ENCODE measurements at places on chromosomes 4 and X.

GRCh38 chrX:48467281-48467761, 2.7 kb downstream of the SLC38A5 start:
- no peak for DNase-seq

- DNase-seq = no peak
Observed at GRCh38 chrX:78063687-78064086, 40.4 kb upstream of the PGK1 start.

DNA sequence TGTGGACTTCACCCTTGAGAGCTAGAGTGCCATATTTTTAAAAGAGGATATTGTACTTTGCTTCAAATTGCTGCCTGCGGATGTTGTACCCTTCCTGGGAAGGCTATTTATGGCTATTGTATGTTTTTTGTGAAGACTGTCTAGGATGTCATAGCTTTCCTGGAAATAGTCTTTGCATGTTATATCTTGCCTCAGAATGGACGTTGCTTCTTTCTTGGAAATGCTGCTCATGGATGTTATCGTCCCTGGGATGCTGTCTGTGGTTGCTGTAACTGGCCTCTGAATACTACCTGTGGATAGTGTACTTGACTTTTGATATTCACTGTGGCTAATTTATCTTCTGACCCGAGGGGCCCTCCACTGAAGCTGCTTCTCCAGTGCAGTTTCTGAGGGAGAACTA, 146.8 kb downstream of the ENOX2 start:
- DNase-seq = no peak

DNA sequence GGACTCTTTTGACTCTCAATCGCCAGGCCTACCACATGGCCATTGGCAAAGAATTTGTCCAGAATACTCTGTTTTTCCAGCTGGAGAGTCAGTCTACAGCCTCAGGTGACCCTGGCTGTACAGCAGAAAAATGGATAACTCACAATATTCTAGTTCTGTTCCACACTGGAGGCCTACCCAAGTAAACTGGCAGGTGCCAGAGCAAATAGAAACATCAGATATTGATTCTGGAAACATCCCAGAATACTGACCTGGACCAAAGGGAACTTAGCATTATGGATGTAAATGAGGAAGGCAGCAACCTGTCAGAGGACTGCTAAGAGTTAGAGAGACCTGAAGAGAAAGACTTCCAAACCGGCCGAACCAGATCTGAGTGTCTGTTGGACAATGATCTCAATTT, 147.9 kb upstream of the SMAD1 start:
- DNase-seq = no peak

DNA sequence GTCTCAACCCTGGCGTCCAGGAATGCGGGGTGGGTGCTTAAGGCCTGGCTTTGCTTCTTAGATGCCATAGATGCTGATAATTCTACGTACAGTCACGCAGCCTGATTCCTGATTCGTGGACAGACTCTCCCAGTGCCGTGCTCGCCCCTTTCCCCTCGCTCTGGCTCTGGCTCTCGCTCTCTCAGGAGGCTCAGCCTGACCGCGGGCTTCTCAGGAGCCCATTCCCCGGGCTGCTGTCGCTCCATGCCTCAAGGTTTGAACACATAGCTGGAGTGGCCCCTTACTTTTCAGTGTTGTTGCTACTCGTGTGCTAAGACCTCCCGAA, 59.2 kb upstream of the ZC4H2 start:
- no peak for DNase-seq

DNA sequence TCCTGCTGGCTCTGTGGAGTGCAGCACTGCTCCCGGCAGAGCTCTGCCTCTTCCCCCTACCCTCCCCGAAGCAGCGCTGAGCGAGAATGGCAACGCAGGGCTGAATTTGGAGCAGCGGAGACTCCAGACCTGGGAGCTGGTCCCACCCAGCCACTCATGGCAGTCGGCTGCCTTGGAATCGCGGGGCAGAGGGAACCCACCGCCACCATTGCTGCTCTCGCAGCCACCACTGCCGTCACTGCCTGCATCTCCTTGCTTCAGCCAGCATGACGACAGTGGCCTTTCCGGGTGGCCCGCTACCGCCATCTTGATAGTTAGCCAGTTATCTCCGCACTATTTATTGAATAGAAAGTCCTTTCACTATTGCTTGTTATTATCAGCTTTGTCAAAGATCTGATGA, 321.5 kb upstream of the POU3F4 start:
- no peak for DNase-seq

- DNase-seq = no peak
Observed at GRCh38 chr4:164959896-164960295, 17.6 kb downstream of the TRIM61 start.

DNA sequence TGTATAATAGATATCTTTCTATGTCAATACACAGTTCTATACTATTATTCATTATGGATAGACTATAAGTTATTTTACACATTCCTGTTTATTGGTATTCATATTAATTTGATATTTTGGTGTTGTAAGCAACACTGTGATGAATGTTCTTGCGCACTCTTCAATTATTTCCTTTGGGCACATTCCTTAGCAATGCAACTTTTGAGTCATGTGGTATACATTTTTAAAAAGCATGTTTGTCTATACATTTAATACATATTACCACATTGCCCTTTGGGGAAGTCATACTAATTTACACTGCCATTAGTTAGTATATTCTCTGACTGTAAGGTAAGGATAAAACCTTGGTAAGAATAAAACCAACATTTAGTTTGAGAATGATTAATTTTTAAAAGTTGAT, 21.0 kb downstream of the FRAS1 start:
- DNase-seq = no peak

DNA sequence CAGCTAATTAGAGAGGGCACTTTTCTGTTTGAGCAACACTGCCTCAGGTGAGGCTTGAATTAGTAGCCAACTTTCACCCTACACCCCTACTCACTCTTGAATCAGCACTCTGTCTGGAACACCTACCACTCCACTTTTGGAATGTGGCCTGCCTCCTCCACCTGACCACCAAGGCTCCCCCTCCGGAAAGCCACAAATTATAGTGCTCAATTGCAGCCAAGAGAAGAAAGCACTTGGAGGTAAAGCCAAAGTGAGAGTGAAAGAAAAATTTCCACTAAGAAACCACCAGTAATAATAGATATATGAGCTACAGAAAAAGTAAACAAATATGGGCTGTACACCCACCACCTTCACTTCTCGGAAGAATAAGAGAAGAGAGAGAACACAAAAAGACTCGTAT, 41.1 kb downstream of the PPP3CA start:
- DNase-seq = no peak

DNA sequence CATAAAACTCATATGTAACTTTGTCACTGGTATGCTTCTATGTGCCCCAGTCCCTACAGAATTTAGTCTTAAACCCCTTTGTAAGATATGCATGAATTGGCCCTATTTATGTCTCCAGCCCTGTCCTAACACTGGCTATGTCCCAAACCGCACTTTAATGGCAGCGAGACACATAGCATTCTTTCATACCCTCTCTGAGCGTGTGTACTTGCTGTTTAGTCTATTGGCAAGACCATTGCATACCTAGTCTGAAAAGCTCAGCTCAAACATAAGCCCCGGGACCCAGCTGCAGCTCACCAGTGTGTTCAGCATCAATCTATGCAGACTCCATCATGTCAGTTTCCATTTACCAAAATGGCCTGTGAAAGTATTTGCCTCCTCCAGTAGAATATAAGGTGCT, 1018.4 kb upstream of the TENM3 start:
- no peak for DNase-seq

- no peak for DNase-seq
Observed at GRCh38 chrX:107574054-107574683, 54.1 kb upstream of the PRPS1 start.

- no peak for DNase-seq
Observed at GRCh38 chr4:83011689-83012199, 1.1 kb upstream of the LIN54 start.

DNA sequence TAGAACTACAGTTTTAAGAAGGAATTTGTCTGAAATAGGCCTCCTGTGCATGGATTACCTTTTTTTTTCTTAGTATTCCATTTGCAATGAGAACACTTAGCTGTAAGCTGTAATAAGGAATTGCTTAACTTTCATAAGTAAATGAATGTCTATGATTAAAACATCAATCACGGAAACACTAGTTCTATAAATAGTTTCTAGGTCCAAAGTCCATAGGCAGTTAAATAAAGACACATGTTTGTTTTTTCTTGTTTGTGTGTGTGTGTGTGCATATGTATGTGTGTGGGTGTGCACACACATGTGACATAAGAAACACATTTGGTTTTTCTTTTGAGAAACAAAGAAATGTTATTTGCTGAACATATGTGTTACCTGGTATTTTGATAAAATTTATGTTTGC, 11.2 kb downstream of the GPRIN3 start:
- no peak for DNase-seq

- no peak for DNase-seq
Observed at GRCh38 chr4:127139788-127140286, 492.9 kb upstream of the INTU start.
